ENCODE measurements at places on chromosomes 11 and 22. TPM values are rescaled to one million over a fixed set of nuclear protein-coding genes. Genes with fewer than 3 reads are reported as not detected.

Gene NTM
- total RNA-seq: 9.2 TPM

Gene SLC2A11
- total RNA-seq: 14.9 TPM

Gene SLC15A3
- 29.9 TPM for total RNA-seq

Gene SSH3
- total RNA-seq: 11.3 TPM

Gene NPTXR
- total RNA-seq: 2.0 TPM

Gene KCNE3
- total RNA-seq: 10.8 TPM

- no peak for DNase-seq
- H3K27ac ChIP-seq: no peak overlapping the region
- H3K4me1 ChIP-seq: no peaks in the 10 kb centered on the region
- H3K27me3 ChIP-seq: no peaks in the 10 kb centered on the region
- no peaks in the 10 kb centered on the region for H3K36me3 ChIP-seq
These were observed 23.5 kb downstream of the CPT1A start for GRCh38 chr11:68818181-68818580.

DNA sequence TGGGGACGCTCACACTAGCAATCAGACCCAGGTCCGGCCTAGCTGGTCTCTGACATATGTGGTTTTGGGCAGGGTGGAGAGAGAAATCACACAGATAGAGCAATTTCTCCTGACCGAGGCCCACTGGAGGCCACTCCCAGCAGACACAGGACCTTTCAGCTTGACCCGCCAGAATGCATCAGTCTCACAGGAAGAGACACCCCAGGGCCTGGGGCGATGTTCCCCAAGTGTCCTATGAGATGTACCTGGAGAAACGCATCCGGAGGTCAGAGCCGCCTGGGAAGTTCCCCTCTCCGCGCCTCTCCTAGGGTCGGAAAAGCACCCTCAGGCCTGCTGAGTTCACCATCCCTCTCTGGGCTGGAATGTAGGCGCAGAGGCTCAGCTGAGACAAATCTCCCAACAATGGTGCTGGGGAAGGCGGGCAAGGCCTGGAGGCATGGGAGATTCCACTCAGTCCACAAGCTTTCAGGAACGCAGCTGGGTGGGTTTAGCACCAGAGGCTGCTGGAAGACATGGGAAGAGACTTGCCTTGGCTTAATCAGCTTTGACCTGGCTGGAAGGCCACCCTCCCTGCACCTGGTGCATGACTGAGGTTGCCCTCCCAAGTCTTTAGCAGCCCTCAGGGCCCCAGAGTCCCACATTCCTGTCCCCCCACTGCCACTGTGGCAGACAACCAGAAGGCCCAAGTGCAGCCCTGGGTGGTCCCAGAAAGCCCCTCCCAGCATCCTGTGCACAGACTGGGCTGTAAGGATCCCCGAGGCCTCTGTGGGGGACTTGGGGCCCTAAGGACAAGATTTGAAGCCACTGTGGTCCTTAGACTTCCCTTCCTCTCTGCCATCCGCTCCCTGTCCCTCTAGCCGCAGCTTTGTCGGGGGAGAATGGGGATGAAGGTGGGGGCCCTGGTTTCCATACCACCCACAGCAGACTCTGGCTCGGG, 57.5 kb downstream of the RTL6 start:
- no peaks in the 10 kb centered on the region for H3K4me1 ChIP-seq
- H3K27me3 ChIP-seq: no peaks in the 10 kb centered on the region
- no peak overlapping the region for H3K27ac ChIP-seq
- DNase-seq: no peak

- peak; percentile 76 for DNase-seq
- H3K36me3 ChIP-seq: no peaks in the 10 kb centered on the region
- no peaks in the 10 kb centered on the region for H3K4me1 ChIP-seq
- H3K27ac ChIP-seq: no peak overlapping the region
- no peaks in the 10 kb centered on the region for H3K27me3 ChIP-seq
These were observed 419.2 kb upstream of the SYN3 start for GRCh38 chr22:33477120-33478111.

GRCh38 chr11:45247433-45247832, 38.7 kb downstream of the SYT13 start:
- H3K27me3 ChIP-seq: peaks cover 4% of the 10 kb centered on the region
- no peak overlapping the region for H3K27ac ChIP-seq
- H3K4me3 ChIP-seq: no peak overlapping the region
- no peak for DNase-seq
- H3K36me3 ChIP-seq: no peaks in the 10 kb centered on the region
- H3K4me1 ChIP-seq: no peaks in the 10 kb centered on the region

DNA sequence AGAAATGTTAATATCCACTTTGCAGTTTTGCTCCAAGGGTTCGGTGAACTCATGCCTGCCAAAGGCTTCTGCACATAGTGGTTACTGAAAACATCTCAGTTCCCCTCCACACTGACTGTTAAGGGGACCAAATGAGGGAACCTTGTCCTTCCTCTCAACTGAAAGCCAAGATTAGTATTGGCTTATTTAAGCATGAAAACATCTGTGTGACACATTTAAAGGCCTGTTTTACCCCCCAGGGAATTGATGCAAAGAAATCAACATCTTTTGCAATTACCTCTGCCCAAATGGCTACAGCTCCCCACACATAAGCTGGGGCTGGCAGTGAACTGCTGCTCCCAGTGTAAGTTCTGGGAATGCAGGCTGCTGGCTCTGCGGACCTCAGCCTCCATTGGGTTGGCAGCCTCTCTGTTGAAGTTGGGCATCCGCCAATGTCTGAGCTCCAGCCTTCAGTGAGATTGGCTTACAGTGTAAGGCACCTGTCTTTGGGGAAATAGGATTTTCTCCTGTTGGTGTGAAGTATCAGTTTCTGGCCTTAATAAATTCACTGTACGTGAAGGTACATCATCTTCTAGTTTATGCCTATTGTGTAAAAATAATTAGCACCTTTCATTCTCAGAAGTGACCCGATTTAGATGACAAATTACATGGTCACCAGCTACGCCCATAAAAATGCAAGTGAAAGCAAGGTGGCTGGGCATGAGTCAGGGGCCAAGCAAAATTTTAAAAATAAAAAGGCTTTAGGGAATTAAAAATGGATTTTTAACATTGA, 213.4 kb upstream of the SYN3 start:
- no peak overlapping the region for H3K27ac ChIP-seq

DNA sequence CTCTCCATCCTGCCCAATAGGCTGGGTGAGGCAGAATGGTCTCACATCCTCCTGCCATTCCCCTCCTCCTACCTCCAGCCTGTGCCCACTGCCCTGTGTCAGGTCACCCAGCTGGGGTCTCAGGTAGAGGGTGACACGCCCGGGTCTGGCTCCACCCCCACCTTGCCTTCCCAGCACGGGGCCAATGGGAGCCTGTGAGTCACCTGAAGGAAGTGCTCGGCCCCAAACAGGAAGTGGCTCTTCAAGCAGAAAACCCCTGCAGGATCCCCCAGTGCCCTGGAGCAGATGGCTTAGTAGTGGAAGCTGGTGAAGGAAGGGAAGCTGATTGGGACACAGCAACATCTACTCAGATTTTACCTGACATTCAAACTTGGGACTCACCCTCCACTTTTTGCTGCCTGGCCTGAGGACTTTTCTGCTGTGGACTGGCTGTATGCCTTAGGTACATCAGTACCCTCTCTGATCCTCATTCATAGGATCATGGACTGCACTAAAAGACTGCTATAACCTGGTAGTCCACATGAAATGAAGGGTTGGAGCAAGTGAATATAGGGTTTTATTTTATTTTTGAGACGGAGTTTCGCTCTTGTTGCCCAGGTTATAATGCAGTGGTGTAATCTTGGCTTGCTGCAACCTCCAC, 33.4 kb downstream of the GDPD5 start:
- H3K27ac ChIP-seq: no peak overlapping the region
- no peak for DNase-seq
- no peaks in the 10 kb centered on the region for H3K36me3 ChIP-seq
- no peaks in the 10 kb centered on the region for H3K4me1 ChIP-seq

DNA sequence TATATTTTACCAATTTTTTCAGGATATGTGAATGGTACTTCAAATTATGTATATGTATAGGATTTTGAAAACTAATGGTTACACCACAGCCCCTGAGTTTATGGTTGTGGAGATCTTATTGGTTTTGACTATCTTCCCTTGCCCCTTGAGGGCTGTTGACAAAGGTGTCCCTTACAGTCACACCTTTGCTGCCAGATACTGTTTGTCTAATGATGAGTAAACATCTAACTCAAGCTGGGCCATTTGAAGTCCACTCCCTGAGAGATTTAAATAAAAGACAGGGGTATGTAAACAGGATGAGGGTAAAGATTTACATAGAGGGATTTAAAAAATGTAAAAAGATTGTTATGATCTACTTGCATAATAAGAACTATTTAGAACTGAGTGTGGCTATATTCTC, 38.9 kb upstream of the LUZP2 start:
- H3K4me3 ChIP-seq: no peak overlapping the region
- no peak for DNase-seq

DNA sequence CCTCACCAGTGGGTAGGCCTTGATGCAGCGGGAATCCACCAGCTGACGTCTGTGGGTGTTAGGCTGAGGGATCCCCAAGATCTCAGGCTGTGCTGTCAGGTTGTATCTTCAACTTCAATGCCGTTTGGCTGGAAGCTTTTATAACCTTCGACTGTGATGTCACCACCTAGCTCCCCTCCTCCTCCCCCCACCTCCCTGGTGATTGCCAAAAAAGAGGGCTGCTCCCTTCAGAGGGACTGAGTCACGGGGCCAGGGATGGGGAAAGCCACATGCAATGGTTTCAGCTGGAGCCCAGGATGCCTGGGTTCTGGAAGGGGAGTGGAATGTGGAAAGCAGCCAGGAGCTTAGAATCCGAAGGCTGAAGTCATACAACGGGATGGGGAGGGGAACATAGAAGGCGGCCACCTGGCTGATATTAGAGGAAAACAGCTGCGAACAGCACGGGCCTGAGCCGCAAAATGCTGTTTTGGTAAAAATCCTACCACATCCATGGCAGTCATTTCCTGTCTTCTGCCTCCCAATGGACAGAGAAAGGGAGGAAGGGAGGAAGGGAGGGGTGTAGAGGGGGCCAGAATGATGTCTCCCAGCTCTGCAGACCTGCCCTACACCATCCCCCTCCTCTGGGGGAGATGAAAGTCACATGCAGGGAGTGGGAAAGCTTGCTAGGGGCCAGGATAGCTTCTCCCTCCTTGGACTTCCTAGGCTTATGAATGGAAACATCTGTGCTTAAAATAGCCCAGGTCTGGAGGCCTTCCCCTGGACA, at the start of gene LRRN4CL:
Gene LRRN4CL, minus strand, starts transcription at position 110 of the 763 bp plus-strand sequence. CDS start 1,022 bp downstream, outside the sequence.
- peaks cover 9% of the 10 kb centered on the region for H3K4me1 ChIP-seq
- peaks cover 16% of the 10 kb centered on the region for H3K36me3 ChIP-seq

DNA sequence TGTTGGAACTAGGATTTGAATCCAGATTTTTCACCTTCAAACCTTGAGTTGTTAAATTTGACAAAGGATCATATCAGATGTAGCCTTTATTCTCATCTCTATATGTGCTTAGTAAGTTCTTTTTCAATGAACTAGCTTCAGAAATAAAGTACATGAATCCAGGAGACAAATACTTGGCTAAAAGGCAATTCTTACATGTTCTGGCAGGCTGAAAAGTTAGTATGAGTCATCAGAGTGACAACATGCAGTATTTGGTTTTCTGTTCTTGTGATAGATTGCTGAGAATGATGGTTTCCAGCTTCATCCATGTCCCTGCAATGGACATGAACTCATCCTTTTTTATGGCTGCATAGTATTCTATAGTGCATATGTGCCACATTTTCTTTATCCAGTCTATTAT, 40.4 kb downstream of the BBOX1 start:
- H3K4me3 ChIP-seq: no peak overlapping the region
- peak; percentile 80 for DNase-seq
- H3K27ac ChIP-seq: no peak overlapping the region
- H3K36me3 ChIP-seq: no peaks in the 10 kb centered on the region
- no peaks in the 10 kb centered on the region for H3K4me1 ChIP-seq

- H3K27me3 ChIP-seq: no peaks in the 10 kb centered on the region
- peaks cover 2% of the 10 kb centered on the region for H3K36me3 ChIP-seq
- peak; percentile 14 for DNase-seq
- no peak overlapping the region for H3K4me3 ChIP-seq
- H3K4me1 ChIP-seq: peaks cover 5% of the 10 kb centered on the region
These were observed 1.7 kb upstream of the LDHA start for GRCh38 chr11:18392434-18393321.

DNA sequence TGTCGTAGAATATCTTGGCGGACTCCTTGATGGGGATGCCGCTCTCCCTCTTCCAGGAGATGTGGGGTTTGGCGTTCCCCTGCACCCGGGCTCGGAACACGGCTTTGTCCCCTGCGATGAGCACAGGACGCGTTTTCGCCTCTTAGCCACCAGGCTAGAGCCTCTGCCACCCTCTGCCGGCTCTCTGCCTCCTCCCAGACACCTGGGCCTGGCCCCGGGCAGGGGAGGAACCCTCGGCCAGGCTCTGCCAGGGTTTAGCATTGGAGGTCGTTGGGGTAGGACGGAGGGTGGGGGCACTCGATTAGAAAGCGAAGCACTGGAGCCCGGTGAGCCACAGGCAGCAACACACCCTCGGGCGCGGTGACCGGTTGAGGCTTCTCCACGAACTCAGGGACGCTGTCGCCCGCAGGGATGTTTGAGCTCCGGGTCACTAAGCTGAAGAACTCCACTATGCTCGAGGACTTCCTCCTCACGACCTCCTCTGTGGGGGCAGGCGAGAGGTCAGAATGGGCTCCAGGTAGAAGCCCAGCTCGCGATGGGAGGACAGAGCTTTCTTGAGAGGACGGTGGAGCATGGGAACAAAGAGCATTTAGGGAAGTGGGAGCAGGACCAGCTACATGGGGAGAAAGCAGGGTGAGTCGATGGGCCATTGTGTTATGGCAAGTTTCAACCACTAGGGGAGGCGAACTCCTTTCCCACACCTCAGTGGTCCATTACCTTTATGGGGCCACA, 4.3 kb downstream of the IGSF22 start:
- DNase-seq: peak; percentile 40
- H3K4me3 ChIP-seq: peak overlapping the region; percentile 44
- H3K4me1 ChIP-seq: peaks cover 3% of the 10 kb centered on the region

- H3K4me3 ChIP-seq: no peak overlapping the region
- peaks cover 2% of the 10 kb centered on the region for H3K36me3 ChIP-seq
- no peaks in the 10 kb centered on the region for H3K4me1 ChIP-seq
- no peaks in the 10 kb centered on the region for H3K27me3 ChIP-seq
- H3K27ac ChIP-seq: no peak overlapping the region
These were observed 21.7 kb downstream of the SLC43A1 start for GRCh38 chr11:57493507-57494503.

DNA sequence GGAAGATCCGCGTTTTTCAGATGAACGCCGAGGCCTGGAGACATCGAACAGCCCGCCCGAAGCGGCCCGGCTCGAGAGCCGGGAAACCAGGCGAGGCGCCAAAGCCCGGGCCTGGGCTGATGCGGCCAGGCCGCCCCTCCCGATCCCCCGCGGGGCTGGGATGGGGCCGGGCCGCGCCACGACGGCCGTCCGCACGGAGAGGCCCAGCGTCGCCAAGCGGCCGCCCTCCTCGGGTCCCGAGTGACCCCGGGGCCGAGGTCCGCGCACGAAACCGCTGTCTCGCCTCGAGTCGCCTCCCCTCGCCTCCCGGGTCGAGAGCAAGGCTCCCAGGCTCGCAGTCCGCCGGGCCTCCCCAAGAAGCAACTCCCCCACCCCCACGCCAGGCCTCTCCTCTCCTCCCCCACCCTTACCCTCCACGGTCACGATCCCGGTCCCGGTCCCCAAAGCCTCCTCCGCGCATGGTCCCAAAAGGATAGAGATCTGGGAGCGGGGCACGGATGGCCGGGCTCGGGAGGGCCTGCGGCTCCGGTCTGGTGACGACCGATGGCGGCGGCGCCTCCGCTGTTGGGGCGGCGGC, 482 bp downstream of the DDX17 start:
- peaks cover 3% of the 10 kb centered on the region for H3K36me3 ChIP-seq
- H3K4me3 ChIP-seq: peak overlapping the region; percentile 96
- H3K4me1 ChIP-seq: peaks cover 3% of the 10 kb centered on the region

- peak; percentile 94 for DNase-seq
- peak overlapping the region; percentile 98 for H3K27ac ChIP-seq
- H3K4me3 ChIP-seq: peak overlapping the region; percentile 28
- peaks cover 31% of the 10 kb centered on the region for H3K4me1 ChIP-seq
- H3K27me3 ChIP-seq: no peaks in the 10 kb centered on the region
These were observed 187.2 kb downstream of the MAML2 start for GRCh38 chr11:96155627-96156378.
